Right lobe of liver (tissue), 6 donors: ENCODE measurements at places on chromosomes 1 and 21. TPM values are rescaled to one million over a fixed set of nuclear protein-coding genes. Genes with fewer than 3 reads are reported as not detected.

The TP73 gene
- 2.3 TPM for total RNA-seq

The DIO1 gene
- 43.8 TPM for total RNA-seq

The FBXO2 gene
- total RNA-seq = 12.5 TPM

The CELA2B gene
- not detected for total RNA-seq

The SH3BGR gene
- total RNA-seq = 2.1 TPM

The FALEC gene
- not detected for total RNA-seq

The NPHS2 gene
- total RNA-seq = not detected

The OR10R2 gene
- total RNA-seq = not detected

The NTMT2 gene
- not detected for total RNA-seq

The WNT2B gene
- 0.35 TPM for total RNA-seq

The DIRAS3 gene
- total RNA-seq = 1.4 TPM

The JUN gene
- total RNA-seq = 42.8 TPM

DNA sequence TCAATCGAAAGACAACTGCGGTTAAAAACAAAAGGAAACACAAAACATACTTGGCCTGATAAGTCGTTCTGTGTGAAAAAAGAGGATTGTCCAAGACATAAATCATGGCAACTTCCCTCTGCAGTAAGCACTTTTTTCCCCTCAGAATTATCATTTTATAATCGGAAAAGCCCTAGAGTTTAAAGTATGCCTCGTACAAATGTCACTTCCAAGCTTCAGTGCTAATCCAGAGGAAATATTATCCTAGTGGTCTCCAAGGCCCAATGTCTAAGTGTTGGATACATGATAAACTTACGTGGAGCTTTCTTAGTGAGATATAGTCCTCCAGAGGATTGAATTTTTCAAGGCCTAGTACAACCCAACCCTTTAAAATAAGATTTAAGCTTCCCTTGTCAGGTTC, 11.2 kb upstream of the NTMT2 start:
- no peak for DNase-seq

GRCh38 chr1:25740071-25740470, 59.9 kb upstream of the SELENON start:
- DNase-seq = no peak

DNA sequence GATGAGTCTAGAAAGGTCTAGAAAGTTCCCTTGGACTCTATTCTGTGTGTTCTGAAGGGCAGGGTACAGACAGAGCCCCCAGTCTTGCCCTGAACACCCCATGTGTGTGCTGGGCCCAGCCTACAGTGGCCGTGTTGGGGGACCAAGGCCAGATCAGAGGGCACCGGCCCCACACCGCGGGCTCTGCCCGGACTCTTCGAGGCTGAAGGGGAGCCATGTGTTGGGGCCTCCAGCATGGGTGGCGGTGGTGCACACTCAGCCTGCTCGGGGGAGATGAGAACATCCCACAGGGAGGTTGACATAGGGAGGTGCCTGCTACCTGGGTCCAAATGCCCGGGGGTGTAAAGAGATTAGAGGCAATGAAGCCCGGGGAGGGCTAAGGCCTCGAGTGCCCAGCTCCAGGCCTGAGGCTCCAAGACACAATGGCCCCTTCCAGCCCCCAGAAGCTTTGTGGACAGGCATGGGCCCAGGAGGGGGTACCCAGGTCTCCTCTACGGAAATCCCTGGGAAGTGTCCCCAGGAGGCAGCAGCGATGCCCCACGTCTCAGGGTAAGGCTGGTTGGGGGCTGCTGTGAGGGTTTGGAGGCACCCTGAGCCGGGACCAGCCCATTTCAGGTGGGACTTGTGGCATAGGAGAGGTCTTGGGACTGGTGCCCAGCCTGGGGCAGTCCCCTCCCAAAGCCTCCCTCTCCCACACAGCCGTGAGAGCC, 12.1 kb downstream of the ARHGEF16 start:
- DNase-seq = peak; percentile 40

- DNase-seq = no peak
Observed at GRCh38 chr1:44536357-44537209, 131.5 kb downstream of the RNF220 start.

DNA sequence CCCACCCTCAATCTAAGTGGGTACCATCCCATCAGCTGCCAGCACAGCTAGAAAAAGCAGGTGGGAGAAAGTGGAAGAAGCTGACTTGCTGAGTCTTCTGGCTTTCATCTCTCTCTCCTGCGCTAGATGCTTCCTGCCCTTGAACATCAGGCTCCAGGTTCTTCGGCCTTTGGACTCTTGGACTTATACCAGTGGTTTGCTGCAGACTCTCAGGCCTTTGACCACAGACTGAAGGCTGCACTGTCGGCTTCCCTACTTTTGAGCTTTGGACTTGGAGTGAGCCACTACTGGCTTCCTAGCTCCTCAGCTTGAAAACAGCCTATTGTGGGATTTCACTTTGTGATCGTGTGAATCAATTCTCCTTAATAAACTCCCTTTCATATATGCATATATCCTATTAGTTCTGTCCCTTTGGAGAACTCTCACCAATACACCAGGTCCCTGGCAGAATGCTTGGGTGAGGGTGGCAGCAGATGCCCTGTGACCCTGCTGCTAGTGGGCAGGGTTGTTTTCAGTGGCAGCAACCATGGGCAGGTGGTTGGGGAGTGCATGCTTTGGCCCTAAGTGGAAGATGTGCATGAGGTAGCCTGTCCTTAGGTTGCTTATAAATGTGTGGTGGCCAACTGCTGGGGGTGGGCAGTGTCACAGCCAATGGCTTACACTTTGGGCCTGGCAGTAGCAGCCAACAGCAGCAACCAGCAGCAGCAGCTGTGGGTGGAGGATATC, 10.8 kb upstream of the ADAM30 start:
- DNase-seq = no peak

DNA sequence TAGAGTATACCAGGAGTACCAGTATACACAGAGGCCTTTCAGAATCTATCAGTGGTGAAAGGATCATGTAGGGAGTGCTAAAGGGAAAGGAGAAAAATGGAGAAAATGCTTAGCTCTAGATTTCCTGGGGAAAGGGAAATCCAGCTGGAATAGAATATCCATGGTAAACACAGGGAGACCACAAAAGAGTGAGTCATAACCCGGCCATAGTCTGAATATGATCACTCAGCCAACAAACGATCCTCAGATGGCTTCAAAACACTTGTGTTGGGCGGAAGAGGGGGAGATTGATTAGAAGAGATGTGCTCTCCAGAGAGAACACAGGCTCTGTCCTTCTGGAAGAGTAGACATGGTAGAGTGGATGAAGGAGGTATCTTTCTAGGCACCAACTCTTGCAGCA, 180.6 kb downstream of the PAPPA2 start:
- no peak for DNase-seq

DNA sequence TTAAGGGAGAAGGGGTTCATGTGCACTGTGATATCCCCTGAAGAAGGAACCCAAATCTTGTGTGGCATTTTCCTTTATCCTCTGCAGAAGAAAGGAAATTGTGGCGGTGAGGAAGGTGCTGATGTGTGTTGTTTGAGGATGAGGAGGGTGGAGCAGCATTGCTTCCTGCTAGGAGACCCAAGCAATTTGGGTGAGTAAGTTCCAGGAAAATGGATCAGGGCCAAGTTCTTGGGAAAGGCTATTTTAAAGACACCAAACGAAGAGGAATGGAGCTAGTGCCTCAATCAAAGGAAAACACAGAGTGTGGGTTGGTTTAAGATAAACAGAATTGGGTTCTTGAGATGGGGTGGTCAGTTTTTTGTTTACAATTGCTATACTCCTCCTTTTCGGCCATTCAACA, 86.7 kb upstream of the MARK1 start:
- DNase-seq = no peak

DNA sequence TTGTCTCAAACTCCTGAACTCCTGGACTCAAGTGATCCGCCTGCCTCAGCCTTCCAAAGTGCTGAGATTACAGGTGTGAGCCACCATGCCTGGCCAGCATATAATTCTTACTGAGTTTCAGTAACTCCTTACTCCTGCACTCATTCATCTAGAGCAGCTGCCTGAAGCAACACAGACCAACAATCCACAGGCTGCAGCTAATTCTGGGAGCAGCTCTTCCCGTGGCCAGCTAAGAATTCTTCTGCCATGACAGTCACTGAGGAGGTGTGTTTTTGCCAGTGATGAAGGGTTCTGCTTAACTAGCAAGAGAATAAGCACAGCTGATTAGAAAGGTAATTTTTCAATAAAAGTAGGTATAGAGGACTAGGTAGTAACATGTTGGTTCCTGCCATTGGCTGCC, 5.4 kb downstream of the VTCN1 start:
- no peak for DNase-seq

- DNase-seq = no peak
Observed at GRCh38 chr1:21935393-21935804, 1.7 kb downstream of the HSPG2 start.

DNA sequence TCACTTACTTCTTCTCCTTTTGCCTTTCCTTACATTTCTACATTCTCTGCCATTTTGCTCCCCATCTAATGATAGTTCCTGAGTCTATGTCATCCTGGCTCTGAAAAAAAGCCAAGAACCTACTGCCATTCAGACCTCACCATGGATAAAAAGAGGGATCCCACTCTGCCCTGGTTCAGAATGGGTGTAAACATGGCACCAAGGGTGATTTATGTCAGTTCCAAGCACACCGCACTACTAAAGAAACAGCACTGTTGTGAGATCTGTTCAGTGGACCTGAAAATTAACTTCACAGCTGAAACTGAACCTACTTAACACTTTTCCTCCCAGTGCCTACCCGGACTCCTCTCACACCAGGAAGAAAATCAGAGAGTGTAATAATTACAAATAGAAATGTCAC, 72.3 kb upstream of the NTPCR start:
- no peak for DNase-seq

- no peak for DNase-seq
Observed at GRCh38 chr1:213871179-213871578, 116.6 kb upstream of the PROX1 start.

- no peak for DNase-seq
Observed at GRCh38 chr1:93296555-93297154, 49.1 kb upstream of the DR1 start.

- DNase-seq = no peak
Observed at GRCh38 chr21:28496517-28496916, 496.2 kb downstream of the LTN1 start.

DNA sequence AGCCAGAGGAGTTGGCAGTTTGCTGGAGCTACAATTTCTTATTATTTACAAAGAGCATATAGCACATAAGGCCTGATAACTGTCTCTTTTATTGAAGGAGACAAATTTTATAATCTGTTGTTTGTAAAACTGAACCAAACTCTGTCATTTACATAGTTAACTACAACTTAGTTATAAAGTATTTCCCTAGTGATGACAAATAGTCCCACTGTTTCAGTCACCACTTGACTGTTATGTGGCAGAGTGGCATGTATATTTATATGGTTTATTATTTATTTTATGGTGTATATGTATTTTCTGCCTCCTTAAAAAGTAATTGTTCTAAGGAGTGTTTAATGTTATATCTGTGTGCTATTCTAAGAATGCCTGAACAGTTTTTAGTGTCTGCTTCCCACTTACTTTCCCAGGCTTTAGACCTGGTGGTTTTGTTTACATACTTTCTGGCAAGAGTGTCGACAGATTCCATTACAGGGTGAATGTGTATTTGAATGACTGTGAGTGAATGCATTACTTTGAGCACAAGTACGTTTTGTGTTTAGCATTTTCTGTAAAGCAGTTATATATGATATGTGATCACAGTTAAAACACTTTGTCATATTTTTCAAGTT, 10.0 kb downstream of the TSEN15 start:
- no peak for DNase-seq

- DNase-seq = no peak
Observed at GRCh38 chr1:51290489-51290847, 39.9 kb downstream of the TTC39A start.

- DNase-seq = no peak
Observed at GRCh38 chr1:78716186-78716585, 66.6 kb downstream of the IFI44 start.

DNA sequence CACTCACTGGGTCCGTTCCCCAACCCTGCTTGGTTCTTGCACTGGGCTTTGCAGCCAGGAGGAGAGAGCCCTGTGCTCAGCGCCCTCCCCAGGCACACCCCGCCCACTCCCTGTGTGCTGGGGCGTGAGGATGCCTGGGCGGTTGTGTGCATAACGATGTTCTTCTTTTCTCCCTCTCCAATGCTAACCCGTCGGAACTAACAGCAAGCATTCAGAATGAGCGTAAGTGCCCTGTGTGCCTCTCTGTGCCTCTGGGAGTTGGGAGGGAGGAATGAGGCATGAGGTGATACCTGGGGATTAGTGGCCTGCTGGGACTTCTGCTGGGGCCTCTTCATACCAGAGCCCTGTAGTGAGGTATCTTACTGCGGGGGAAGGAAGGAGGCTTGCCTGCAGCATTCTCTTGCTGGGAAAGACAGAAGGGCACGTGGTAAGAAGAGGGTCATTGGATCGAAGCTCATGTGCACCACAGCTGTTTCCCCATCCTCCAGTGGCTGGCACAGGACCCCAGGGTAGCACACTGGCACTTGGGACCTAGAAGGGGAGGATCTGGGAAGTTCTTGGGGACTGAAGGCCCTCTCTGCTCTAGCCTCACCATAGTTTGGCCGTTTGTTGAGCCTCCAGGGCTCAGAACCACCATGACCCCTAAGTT, 79.8 kb downstream of the NFASC start:
- no peak for DNase-seq

GRCh38 chr1:19628879-19629278, 15.2 kb upstream of the NBL1 start:
- no peak for DNase-seq

- DNase-seq = no peak
Observed at GRCh38 chr1:92043621-92044020, 13.8 kb downstream of the EPHX4 start.

DNA sequence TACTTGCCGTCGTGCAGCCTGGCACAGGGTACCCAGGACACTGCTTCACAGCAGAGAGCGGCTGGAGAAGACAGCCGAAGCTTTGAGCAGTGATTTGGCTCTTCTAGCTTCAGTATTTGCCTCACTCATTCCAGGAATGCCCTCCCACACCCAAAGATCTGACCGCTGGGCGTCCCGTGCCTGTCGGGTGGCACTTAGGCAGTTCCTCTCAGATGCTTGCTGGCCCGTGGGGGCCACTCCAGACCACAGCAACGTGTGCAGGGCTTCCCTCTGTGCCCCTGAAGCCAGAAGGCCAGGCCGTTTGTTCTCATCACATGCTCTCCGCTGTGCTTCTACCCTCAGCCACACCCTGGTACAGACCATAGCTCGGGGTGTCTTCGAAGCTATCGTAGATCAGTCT, 17.0 kb downstream of the RRP1B start:
- DNase-seq = peak; percentile 10

- peak; percentile 56 for DNase-seq
Observed at GRCh38 chr1:227885648-227886502, 61.9 kb downstream of the WNT9A start.

DNA sequence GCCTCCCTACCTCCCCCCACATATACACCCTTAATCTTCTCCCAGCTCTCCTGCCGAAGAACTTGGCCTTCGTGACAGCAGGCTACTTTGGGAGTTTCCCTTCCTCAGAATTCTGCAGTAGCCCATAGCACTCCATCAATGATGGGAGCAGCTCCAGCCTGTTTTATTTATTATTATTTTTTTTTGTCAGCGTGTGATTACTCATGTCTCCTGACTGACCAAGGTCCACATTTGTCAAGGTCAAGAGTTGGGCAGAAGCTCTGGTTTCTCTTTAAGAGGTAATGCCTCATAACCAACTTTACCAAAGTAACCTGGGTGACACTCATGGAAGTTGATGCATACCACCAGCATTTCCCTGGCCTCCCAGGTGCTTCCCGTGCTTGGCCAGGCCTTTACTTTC, 125.4 kb downstream of the ZZZ3 start:
- no peak for DNase-seq
